ENCODE measurements at places on chromosomes 3 and 15. TPM values are rescaled to one million over a fixed set of nuclear protein-coding genes. Genes with fewer than 3 reads are reported as not detected.

EIF4A2 gene
- total RNA-seq: 218 TPM

NXPE3 gene
- total RNA-seq: 3.8 TPM

SLC27A2 gene
- total RNA-seq: 27.9 TPM

ATP13A5 gene
- total RNA-seq: 0.61 TPM

C3orf52 gene
- total RNA-seq: 49.9 TPM

DNA sequence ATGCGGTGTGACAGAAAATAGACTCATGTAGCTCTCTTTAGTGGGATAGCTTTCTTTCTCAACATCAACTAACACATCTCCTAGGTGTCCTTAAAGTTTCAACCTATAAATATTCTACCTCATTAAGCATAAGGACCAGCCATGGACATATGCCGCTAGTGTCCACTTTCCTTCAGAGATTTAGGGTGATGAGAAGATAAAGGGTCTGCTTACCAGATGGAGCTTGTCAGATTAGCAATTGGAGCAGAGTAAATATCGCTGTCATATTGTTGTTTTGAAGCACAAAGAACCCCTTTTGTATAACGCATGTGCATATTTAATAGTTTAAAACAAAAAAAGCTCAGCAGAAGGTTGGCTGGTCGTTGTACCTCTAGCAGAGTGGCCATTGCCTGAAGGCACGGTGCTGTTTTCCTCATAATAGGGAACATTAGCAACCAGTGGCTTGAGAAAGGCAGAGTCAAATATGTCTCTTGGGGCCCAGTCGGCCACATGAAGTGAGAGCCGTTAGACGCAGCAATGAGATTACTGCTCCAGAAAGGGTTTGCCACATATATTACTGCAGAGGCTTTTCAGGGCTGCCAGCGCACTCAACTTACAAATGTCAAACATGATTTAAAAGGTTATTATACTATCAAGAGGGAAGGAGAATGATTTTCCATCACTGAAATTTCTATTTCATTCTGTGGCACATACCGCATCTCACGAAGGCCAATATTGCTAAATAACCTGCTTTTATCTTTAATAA is 264.2 kb downstream of the ROBO2 start:
- DNase-seq: no peak

GRCh38 chr3:148707601-148708380 is 10.1 kb downstream of the AGTR1 start:
- DNase-seq: no peak

DNA sequence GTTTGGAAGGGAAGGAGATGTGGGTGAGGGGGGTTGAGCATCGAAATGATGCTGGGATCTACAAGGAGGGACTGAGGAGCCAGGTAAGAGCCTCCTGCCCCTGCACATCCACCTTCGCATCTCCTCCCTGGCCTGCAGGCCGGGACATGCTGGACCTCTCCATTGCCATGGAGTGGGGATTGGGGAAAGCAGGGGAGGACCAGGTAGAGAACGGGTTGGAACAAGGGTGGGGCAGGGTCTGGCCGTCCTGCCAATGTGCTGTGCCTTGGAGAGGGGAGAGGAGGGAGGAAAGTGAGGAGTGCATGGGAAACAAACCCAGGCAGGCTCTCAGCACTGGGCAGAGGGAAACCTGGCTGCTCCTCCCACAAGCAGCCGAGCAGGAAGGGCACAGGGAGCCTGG is 10.6 kb downstream of the PLA2G4B start:
- no peak for DNase-seq

DNA sequence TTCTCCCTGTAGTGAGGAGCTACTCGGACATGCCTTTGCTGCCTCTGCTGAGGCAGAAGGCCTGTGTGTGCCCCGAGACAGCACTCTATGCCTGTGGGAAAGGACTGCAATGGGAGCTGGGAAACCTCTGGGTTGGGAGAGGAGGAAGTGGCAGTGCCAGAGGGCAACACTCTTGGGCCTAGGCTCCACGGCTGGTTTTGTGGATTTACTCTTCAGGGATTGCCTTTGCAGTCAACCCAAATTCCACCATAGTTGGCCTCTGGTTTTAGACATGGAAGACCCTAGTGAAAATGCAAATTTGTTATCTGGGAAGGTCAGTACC is 46.8 kb downstream of the ITGA11 start:
- DNase-seq: no peak

DNA sequence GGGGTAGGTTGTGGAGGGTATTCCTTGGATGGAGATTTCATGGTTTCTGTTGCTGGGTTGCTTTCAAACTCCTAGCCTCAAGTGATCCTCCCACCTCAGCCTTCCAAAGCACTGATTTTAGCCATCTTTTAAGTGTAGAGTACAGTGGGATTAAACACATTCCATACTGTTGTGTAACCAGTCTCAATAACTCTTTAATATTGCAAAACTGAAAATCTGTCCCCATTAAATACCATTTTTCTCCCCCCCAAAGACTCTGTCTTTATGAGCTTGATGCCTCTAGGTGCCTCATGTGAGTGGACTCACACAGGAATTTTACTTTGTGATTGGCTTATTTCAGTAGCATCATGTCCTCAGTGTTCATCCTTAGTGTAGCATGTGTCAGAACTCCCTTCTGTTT is 74.7 kb upstream of the ATP10A start:
- no peak for DNase-seq
